H9 (cell line): ENCODE measurements at places on chromosomes 13 and 19. TPM values are rescaled to one million over a fixed set of nuclear protein-coding genes. Genes with fewer than 3 reads are reported as not detected.

Gene NPAS1
- total RNA-seq, result 17.8 and 20.0 TPM in 2 replicates

Gene INSL3
- total RNA-seq, result 0.61 and 0.63 TPM in 2 replicates

Gene C19orf67
- total RNA-seq, result 0.39 and 0.72 TPM in 2 replicates

Gene ACP7
- 0.15 and 0.18 TPM in 2 replicates for total RNA-seq

Gene IL27RA
- 13.6 and 14.6 TPM in 2 replicates for total RNA-seq

- DNase-seq, result peak; percentile 41
Measured at GRCh38 chr13:42078128-42078808, 29.8 kb downstream of the DGKH start.

DNA sequence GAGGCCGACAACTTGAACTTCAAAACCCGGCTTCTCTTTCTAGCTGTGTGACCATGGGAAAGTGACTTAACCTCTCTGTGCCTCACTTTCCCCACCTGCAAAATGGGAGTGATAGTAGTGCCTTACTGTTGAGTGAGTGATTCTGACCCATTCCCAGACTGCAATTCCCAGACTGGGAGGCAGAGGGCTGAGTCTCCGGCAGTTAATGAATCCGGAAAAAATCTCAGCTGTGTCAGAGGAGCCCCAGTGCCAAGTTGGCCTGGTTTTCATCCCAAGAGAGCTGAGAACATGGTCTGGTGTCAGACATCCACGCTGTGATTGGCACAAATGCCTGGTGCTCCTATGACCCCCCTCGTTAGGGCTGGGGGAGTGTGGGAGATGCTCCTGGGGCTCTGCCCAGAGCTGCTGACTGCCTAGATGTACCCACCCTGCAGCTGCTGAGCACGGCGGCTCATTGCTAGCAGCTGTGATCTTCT is 50.0 kb downstream of the PIN1 start:
- DNase-seq, result no peak

DNA sequence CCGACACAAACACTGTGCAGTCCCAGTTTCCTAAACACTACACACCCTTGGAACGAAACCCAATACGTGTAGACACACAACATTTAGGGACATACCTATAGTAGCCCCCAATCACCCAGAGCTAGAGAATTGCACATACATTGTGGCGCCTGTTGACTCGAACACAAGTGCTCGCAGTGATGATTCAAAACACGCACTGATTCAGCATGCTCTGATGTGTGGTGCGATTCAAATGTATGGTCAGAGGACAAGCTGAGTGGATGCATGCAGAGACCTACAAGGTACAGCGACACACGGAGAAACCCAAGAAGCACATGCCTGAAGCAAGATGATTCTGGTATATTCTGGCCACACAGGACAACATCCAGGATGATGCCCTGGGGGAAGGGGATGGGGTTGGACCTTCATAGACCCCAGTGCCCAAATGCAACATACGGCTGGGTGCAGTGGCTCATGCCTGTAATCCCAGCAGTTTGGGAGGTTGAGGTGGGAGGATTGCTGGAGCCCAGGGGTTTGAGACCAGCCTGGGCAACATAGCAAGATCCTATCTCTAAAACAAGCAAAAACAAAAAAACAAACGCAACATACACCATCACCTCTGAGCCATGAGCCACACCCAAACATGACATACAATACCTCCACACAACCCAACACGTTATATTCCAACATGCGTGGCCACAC is 997 bp upstream of the KCNN4 start:
- DNase-seq, result no peak

- DNase-seq, result no peak
Measured at GRCh38 chr13:44096901-44097300, 217.2 kb downstream of the LACC1 start.

DNA sequence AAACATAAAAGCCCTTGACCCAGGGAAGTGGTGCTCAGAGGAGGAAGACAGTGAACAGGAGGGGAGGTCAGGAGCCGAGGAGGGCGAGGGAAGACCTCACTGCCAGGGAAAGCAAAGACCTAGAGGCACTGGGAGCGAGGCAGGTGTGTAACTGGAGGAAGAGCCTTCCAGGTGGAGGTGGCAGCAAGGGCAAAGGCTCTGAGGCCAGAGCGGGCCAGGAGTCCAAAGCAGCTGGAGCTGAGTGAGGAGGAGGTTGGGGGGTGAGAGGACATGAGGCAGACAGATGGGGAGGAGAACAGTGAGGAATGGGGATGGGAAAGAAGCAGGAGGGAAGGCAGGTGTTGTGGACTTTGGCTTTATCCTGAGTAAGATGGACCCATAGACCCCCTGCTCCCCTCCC is 3.7 kb downstream of the UPK1A start:
- no peak for DNase-seq

DNA sequence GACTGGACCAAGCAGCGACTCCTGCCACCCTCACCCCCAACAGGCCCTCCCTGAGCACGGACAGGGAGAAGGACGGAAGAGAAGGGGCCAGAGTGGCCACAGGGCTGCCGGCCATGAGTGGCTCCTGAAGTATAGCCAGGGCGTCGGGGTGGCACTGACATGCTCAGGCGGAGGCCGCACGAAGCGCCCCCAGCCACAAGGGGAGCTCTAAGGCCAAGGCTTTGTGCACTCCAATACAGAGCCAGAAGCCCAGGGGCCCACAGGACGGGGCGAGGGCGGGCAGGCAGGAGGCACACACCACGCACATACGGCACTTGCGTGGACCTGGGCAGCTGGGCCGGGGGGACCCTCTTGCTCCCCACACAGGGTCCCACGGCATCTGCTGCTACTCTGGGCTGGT is 52.0 kb downstream of the KLF2 start:
- DNase-seq, result peak; percentile 68

GRCh38 chr19:39833160-39833463 is 850 bp downstream of the DYRK1B start:
- DNase-seq, result no peak

DNA sequence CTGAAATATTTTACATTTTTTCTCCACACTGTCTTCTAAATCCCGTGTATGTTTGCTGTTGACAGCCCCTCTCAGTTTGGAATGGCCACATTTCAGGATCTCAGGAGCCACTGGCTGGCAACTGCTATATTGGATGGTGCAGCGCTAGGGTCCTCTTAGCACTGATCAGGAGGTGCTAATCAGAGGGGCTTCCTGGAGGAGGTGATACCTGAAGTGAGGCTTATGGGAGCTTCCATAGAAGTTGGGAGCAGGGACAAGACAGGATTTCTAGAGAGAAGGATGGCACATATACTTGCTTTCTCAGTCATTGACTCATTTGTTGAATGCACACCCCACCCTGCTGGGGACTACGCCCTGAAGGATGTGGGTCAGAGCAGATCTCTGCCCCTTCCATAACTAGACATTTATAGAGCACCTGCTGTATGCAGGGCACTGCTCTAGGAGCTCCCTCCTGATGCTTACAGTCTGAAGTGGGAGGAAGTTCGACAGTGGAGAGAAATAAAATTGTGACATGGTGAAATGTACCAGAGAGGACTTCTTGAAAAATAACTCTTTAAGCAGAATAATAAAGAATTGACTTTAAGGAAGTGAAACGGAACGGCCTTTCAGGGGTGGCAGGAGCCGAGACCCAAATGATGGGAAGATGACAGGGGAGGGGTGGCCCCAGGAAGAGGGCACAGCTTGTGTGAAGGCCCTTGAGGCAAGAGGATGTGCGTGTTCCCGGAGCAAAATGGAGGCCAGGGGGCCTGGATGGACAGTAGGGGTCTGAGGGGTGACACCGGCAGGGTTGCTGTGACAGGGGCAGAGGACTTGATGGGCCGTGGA is 13.1 kb downstream of the AP2A1 start:
- no peak for DNase-seq

GRCh38 chr19:5851302-5851701 is at the start of gene FUT3:
Gene FUT3, minus strand, starts transcription at chr19:5851449.
- DNase-seq, result no peak

GRCh38 chr13:101919541-101920181 is 467.2 kb downstream of the ITGBL1 start:
- DNase-seq, result peak; percentile 73

DNA sequence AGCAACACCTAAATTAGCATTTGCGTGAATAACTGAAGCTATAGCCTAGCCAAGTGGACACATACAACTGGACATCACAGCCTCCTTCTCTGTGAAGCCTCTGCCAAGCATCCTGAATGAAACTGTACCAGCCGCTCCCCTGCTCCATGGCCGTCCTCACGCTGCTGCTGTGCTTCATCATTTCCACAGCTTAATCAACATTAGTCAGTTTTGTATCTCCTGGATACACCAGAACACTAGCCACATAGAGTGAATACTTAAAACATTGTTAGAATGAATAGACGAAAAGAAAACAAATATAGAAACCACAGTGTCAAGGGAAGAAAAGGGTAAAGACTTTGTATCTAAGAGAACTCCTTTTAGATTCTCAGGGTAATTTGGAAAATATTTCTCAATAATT is 1526.9 kb downstream of the EFNB2 start:
- DNase-seq, result no peak

- peak; percentile 42 for DNase-seq
Measured at GRCh38 chr19:18587962-18588610, 512 bp upstream of the REX1BD start.

DNA sequence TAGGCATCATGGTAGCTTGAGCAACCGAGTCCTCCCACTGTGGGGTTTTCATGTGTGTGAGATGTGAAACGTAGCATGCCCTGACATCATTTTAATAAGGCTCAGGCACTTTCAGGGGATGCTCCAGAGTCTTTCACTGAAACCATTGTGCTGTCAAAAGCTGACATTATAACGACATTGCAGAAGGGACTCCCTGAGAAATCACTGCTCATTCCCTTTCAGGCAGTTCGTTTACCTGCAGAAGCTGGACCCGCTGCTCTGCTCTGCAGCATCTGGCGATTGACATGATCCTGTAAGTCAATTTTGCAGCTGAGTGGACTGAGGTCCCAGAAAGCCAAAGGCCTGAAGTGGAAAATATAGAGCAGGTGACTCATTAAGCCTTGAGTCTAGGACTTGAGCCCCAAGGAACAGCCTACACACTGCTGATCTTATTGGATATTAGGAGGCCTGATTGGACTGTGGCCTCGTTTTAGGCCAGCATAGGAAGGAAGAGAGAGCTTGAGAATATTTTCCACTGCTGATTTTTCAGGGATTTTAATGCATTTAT is 54.0 kb upstream of the CNMD start:
- DNase-seq, result no peak

GRCh38 chr13:61162636-61163035 is 253.0 kb downstream of the PCDH20 start:
- no peak for DNase-seq

DNA sequence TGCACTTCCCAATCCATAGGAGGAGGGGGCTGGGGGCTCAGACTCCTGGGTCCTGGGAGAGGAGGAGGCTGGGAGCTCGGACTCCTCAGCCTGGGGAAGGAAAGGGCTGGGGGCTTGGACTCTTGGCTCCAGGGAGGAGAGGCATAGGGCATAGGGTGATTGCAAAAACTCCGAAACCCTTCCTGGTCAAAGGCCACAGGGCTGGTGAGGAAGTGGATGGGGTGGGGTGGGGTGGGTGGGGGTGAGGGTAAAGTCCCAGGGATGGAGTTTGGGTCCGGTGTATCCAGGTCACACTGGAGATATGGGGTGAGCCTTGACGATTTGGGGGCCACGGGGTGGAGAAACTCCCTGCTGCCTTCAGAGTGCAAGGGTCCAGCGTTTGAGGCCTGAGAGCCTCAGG is 2.8 kb downstream of the MYH14 start:
- DNase-seq, result no peak

DNA sequence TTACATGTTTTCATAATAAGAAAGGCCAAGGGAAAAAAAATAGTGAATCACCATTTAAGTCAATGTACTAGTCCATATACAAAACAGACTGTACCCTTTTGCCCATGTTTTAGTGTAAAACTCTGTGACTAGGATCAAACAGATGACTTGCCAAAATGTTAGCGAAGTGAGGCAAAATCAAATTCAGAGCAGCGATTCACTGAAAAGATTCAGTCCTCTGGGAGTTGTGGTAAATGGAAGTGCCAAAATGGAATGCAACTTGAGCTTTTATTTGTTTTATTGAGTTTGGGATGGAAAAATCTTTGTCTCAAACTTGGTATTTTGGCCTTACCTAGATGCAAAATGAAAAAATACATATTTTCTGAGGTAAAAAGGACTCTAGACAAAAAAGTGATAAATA is 9.1 kb downstream of the CDADC1 start:
- DNase-seq, result no peak

- DNase-seq, result no peak
Measured at GRCh38 chr13:90926459-90926858, 421.0 kb upstream of the MIR17HG start.

DNA sequence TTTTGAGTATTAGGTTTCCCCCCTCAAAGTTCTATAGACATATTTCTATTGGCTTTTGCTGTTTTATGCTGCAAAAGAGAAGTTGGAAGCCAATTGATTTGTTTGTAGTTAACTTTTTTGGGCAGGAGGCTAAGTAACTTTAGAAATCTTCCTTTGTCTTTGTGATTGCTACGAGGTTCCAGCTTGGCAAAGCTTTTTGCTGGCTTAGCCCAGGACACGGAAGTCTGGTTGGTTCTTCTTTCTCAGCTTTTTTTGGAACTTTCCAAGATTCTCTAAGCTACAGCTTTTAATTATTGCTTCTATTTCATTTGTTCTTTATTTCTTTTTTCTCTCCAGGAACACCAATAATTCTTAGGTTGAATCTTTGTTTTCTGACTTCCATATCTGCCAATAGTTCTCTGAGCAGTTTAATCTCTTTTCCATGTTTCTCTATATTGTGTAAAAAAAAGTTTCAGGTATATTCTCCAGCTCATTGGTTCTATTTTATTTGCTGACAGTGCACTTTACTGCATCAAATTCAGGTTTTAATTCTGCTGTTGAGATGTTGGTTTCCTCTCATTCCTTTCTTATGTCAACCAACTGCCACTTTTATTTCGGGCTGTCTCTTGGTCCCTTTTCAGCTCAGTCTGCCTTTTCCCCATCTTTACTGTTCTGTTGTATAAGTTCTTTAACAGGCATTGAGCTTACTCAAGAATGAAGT is 27.8 kb downstream of the MBNL2 start:
- no peak for DNase-seq

GRCh38 chr13:77519808-77520207 is 15.7 kb upstream of the SCEL start:
- no peak for DNase-seq

GRCh38 chr19:57171551-57172081 is 4.3 kb upstream of the DUXA start:
- peak; percentile 75 for DNase-seq

DNA sequence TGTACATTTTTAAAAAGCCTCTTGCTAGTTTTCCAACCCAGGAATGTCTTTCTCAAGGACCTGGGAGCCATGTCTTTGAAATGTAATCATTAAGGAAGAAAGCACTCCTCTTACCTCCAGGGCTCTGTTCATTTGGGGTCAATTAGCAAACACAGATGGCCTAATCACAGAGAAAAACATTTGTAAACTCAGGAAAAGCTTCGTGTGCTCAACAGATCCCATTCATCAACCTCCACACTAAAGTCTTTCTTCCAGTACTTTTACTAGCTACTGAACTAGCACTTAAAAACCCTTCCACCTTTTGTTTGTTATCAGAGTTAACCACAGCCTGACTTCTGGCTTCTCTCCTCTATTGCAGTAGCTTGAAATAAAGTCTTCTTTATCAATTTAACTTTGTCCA is 441.4 kb downstream of the PCDH20 start:
- no peak for DNase-seq

GRCh38 chr19:18205200-18205892 is 1.5 kb upstream of the RAB3A start:
- DNase-seq, result peak; percentile 58
